ENCODE measurements at places on chromosomes 2 and 18.

GRCh38 chr2:62538756-62539155 is 32.8 kb upstream of the TMEM17 start:
- DNase-seq, result no peak

DNA sequence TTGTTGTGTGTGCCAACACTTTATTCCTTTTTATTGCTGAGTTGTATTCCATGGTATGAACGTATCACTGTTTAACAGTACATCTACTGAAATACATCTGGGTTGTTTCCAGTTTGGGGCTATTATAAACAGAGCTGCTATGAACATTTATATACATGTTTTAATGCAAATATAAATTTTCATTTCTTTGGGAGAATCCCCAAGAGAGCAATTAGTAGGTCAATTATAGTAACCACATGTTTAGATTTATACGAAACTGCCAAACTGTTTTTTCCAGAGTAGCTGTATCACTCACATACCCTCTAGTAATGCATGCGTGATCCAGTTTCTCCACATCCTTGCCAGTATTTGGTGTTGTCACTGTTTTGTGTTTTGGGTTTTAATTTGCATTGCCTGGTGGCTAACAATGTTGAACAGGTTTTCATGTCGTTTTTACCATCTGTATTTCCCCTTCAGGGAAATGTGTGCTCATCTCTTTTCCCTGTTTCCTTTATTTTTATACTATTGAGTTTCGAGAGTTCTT is 81.0 kb downstream of the TMEM131 start:
- no peak for DNase-seq

- DNase-seq, result no peak
Measured at GRCh38 chr2:134137182-134137611, 116.7 kb upstream of the MGAT5 start.

DNA sequence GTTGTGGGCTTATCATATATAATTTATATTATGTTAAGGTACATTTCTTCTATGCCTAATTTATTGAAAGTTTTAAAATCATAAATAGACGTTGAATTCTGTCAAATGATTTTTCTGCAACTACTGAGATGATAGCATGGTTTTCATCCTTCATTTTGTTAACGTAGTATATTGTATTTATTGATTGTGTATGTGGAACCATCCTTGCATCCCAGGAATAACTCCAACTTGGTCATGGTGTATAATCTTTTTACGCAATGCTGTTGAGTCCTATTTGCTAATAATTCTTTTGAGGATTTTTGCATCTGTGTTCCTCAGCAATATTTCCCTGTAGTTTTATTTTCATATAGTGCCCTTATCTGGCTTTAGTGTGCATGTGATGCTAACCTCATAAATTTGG is 152.7 kb downstream of the ADCYAP1 start:
- no peak for DNase-seq

GRCh38 chr2:48852938-48853337 is 97.4 kb upstream of the LHCGR start:
- DNase-seq, result no peak

DNA sequence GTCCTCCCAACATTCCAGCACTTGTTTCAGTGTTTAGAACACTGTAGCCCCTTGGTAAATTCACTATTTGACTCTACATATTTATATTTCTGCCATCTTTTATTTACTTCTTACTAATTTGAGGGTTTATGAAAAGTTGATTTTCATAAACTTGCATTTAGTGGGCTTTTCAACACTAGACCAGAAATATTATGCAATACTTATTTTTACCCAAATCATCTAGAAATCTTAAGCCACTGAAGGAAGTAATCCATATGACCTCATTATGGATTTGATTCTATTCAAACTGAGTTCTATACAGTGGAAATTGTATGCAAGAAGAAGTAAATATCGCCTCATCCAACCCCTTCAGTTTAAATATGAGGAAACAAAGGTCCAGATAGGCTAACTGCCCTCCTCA is 92.6 kb upstream of the VRK2 start:
- DNase-seq, result no peak

All from effector memory CD4-positive, alpha-beta T cell (primary cell).